SK-N-DZ (cell line): ENCODE measurements at places on chromosomes 12 and 14.
A peak's percentile ranks its signal among the peaks of the same experiment; 100 is the strongest.

GRCh38 chr12:2014231-2014630 lies 10.0 kb upstream of the DCP1B start:
- no peak for DNase-seq

GRCh38 chr14:59918824-59919569 lies 947 bp upstream of the LRRC9 start:
- peak; percentile 50 for DNase-seq

- no peak for DNase-seq
Measured at GRCh38 chr14:76867516-76868453, 41.6 kb downstream of the LRRC74A start.

GRCh38 chr12:12645485-12645884 lies 33.8 kb downstream of the CREBL2 start:
- peak; percentile 58 for DNase-seq

DNA sequence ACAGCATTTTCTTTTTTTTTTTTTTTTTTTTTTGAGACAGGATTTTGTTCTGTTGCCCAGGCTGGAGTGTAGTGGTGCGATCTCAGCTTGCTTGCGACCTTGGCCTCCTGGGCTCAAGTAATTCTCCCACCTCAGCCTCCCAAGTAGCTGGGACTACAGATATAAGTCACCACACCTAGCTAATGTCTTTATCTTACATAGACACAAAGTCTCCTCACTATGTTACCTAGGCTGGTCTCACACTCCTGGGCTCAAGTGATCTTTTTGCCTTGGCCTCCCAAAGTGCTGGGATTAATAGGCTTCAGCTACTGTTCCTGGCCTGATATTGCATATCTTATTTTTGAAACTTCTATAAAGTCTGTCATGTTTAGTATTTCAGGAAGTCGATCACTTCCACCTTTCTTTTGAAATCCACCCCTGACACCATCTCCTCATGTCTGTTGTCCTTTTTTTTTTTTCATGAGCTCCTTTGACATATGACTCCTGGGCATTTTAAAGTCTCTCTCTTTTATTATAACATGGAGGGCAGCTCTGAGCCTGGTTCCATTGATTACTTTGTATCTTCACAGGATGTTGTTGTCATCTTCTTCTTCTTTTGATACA lies 5.9 kb upstream of the A2ML1 start:
- DNase-seq = no peak

DNA sequence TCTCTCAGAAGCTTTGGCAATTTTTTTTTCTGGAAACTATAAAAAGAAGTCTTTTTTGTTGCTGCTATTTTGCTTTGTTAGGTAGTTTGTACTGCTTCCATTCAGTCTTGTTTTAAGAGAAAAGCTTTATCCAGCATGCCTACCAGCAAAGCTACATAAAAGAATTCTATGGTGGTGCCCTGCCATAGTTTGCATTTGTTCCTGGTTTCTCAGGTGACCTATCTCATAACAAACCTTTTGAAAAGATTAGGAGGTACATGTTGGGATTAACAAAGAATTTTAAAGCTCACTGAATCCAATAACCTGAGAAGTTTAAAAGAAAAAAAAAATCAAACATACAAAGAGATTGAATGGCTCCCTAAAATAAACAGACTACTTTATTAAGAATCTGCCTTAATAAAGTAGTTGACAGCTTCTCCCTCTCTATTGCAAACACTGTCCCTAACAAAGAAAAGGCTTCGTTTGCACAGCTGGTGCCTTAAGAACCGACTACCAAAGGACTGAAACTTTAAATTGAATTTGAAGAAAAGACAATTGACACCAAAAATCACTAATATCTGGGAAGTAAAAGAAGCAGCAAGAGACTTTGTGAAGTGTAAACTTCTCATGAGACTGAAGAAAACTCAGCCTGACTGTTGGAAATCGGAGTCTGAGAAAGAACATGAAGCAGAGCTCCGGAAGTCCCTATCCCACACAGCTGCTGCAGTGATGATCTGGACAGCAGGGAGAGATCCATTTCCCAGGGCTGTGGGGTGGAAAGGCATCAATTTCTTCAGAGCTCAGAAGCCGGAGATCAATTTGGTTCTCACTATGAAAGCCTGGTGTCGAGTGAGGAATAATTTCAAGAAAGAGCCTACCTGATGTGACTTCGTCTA lies 102.7 kb upstream of the PLEKHA5 start:
- no peak for DNase-seq

- no peak for DNase-seq
Measured at GRCh38 chr12:94676031-94676641, 25.8 kb upstream of the TMCC3 start.

DNA sequence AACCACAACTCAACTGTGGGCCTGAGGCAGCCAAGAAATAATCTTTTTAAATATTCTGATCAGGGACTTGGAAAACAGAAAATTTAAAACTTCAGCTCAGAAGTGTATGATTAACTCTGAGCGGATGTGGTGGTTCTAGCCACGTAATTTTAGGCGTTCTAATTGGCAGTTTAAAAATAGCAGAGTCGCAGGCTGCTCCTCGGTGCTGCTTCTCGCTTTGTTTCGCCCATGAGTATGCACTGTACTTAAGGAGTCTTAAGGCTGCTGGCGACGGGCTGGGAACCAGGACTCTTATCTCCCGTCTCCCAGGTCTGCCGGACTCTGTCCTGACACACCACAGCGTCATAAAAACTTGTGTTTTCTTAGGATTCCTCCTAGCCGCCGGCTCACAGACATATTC lies 113.4 kb upstream of the PELI2 start:
- DNase-seq = peak; percentile 29

- no peak for DNase-seq
Measured at GRCh38 chr14:71208702-71209357, 301.6 kb downstream of the PCNX1 start.

DNA sequence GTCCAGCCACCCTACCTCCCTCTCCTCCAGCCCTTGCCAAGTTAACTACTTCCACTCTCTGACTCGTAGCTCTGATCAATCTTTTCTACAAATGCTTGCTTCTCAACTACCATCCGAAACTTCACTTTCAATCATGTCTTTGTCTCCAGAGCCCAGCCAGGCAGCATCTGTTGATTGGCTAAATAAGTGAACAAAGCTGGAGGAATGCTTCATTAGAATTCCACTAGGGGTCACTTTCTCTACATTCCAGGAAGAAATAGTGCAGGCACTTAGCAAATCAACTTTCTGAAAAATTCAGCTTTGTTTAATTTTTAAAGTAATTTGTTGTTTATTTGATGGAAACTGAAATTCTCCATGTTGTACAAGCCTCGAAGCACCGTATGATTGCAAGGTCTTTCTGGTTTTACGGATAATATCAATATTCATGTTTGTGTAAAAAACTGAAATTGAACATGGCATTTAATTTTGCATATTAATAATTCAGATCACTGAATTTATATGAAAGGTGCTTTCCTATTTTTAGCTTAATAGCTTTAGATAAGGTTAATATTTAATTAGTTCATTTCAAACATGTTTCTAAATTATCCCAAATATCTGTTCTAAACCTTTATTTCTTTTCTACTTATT lies 32.4 kb upstream of the HELB start:
- DNase-seq = peak; percentile 59

DNA sequence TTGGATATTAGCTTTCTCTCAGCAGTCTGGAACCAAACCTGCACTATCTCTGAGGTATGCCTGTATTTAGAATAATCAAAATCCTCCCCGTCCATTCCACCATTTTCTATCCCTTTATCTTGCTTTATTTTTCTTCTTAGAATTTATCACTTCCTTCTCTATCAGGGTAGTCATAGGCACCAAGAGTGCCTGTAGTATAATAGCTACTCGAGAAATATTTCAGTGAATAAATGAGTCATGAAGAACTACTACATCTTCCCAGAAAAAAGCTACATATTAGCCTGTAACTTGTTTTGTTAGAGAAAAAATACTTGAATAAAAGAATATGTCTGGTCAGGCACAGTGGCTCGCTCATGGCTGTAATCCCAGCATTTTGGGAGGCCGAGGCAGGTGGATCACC lies 4.3 kb downstream of the SLC2A14 start:
- DNase-seq = no peak

DNA sequence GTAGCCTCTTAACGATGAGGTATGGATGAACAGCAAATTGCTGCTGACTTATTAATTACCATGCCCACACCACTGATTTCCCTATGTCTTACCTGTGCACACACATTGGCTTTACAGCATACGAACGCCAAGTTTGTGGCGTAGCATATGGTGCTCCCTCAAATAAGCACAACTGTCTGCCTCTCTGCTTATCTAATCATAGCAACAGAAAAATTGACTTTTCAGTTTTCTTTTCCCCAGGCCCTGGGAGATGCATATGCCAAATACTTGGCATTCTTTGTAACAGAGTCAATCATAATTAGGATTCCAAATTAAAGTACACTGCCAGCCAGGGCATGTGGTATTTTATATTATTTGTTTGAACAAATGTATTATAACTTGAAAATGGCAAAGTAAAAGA lies 625.5 kb downstream of the DIO2 start:
- DNase-seq = no peak

DNA sequence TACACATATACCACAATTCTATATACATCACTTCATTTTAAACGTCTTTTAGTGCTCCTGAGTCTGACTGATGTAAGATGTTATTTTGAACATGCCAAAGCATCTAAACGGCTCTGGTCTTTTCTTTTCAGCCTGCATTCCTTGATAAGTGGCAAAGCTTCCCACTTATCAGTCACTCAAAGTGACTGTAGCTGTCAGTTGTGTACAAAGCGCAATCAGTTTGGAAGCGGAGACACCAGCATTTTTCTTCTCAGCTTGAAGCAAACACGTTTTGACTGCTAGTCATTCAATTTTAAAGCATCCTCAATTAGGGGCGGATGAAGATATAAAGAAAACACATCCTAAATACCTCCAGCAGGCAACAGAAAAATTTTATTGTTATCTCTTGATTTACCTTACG lies 226.8 kb downstream of the SOX5 start:
- no peak for DNase-seq

DNA sequence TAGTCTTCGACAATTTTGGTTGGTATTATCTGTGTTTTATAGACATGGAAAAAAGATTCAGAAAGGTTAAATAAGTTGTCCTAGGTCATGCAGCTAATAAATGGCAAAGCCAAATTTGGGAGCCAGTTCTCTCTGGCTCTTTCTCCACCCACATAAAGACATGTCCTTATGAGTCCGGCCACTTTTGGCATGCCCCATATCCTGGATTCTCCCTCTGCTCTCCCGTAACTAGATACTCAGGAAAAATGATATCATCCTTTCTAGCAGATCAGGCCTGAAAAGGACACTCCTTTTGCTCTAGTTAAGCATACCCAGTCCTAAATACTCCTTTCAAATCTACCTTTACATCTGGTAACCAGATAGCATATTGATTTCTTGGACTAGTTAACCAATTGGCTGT lies 64.4 kb downstream of the TTLL5 start:
- DNase-seq = no peak

GRCh38 chr12:26276709-26277108 lies 81.3 kb downstream of the SSPN start:
- no peak for DNase-seq

DNA sequence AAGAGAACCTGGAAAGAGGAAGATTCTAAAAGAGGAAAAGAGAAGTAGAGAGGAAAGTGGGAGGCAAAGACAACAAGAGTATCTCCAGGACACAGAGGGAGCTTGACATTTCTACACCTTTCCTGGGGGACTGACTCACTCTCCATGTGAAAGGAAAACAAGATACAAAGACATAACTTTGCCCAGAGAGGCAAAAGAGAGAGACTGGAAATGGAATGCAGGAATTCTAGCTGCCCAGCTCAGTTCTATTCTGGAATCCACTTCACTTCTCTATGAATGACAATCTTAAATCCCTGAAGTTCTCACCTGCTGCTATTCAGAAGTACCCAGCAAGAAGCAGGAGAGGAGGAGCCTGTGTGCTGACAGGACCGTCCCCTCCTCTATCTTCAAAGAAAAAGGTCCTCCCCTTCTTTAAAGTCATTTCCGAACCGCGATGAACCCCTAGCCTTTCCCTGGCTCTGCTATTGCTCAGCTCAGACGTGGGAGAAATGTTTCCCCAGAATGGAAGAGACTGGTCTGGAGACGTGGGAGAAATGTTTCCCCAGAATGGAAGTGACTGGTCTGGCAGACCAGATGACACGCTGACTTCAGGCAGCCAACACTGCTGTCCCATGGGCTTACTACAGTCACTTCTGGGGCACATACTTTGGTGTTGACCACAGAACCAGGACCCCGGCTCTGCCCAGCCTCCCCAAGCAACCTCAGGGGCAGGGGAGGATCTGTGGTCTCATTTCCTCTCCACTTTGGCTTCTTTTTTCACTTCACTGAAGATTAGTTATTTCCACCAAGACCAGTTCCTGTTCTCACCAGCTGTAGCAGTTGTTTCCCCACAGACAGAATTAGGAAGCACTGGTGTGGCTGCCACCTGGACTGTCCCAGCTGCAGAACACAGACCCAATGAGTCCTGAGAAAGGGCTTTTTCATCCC lies 8.3 kb downstream of the FMNL3 start:
- no peak for DNase-seq
